Right lung (tissue), 10 donors: ENCODE measurements at places on chromosomes 2 and 18. TPM values are rescaled to one million over a fixed set of nuclear protein-coding genes. Genes with fewer than 3 reads are reported as not detected.

ERFE gene
- polyA plus RNA-seq, result 0.18 TPM

CERKL gene
- 7.9 TPM for polyA plus RNA-seq

AQP12B gene
- not detected for polyA plus RNA-seq

LAMA3 gene
- 202 TPM for polyA plus RNA-seq

RAB3GAP1 gene
- 61.9 TPM for polyA plus RNA-seq

C2orf15 gene
- 7.9 TPM for polyA plus RNA-seq

TUBA3E gene
- not detected for polyA plus RNA-seq

DNAJC5G gene
- 0.37 TPM for polyA plus RNA-seq

GAL3ST2 gene
- polyA plus RNA-seq, result 0.31 TPM

ZNF521 gene
- 56.8 TPM for polyA plus RNA-seq

SKOR2 gene
- polyA plus RNA-seq, result not detected

LOXHD1 gene
- polyA plus RNA-seq, result 0.70 TPM

PRKAG3 gene
- polyA plus RNA-seq, result not detected

FAM237A gene
- polyA plus RNA-seq, result not detected

PTPRN gene
- polyA plus RNA-seq, result 0.68 TPM

TMEM169 gene
- polyA plus RNA-seq, result 0.90 TPM

OTX1 gene
- polyA plus RNA-seq, result 0.04 TPM

TRABD2A gene
- polyA plus RNA-seq, result 24.7 TPM

ASXL3 gene
- 5.6 TPM for polyA plus RNA-seq

IL18R1 gene
- 2.2 TPM for polyA plus RNA-seq

LINC00305 gene
- polyA plus RNA-seq, result 0.46 TPM

CXCR1 gene
- polyA plus RNA-seq, result not detected

PTPRM gene
- polyA plus RNA-seq, result 105 TPM

SCN3A gene
- 1.7 TPM for polyA plus RNA-seq

CDH2 gene
- polyA plus RNA-seq, result 4.1 TPM

AKAIN1 gene
- polyA plus RNA-seq, result not detected

GBX2 gene
- not detected for polyA plus RNA-seq

UGT1A7 gene
- polyA plus RNA-seq, result not detected

NTSR2 gene
- not detected for polyA plus RNA-seq

SEH1L gene
- 27.5 TPM for polyA plus RNA-seq

SP5 gene
- 7.1 TPM for polyA plus RNA-seq

SIX3 gene
- not detected for polyA plus RNA-seq

IL1RL2 gene
- polyA plus RNA-seq, result 1.8 TPM

TMEM182 gene
- polyA plus RNA-seq, result 12.0 TPM

CYB5A gene
- polyA plus RNA-seq, result 268 TPM

POTEI gene
- 0.90 TPM for polyA plus RNA-seq

MC4R gene
- polyA plus RNA-seq, result 0.45 TPM

RTP5 gene
- not detected for polyA plus RNA-seq

NGEF gene
- 1.2 TPM for polyA plus RNA-seq
